ENCODE measurements at places on chromosomes 7 and 10. TPM values are rescaled to one million over a fixed set of nuclear protein-coding genes. Genes with fewer than 3 reads are reported as not detected.

TDRD1 gene
- not detected for total RNA-seq

CTAGE15 gene
- total RNA-seq, result not detected

WNT2 gene
- total RNA-seq, result not detected

VGF gene
- total RNA-seq, result 28.3 TPM

AOC1 gene
- total RNA-seq, result 0.06 TPM

Data from A549 treated with Hydrocortisone at 1 μM for 4 hours (cell line).